ENCODE measurements at places on chromosomes 16 and 17.

DNA sequence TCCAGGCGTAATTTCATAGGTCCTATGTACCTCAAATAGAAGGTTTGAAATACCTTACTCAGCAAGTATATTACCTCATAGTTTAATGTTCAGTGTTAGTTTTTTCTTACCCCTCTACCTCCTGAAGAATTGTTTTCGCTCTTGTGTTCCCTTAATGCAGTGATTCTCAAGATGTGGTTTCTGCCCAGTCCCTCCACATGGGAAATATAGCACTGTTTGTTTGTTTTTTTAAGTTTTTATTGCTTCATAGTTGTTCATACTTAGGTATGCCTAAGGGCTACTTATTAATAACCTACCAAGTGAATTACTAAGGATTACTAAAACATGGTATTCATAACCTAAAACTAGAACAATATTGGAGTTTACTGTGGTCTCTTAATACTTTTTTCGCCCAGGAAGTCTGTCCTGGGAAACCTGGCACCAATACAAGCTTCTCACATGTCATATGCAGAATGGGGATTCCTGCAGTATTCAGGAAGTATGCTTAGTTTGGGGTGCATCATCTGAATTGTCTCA lies 5.0 kb downstream of the RSPRY1 start:
- DNase-seq = no peak

DNA sequence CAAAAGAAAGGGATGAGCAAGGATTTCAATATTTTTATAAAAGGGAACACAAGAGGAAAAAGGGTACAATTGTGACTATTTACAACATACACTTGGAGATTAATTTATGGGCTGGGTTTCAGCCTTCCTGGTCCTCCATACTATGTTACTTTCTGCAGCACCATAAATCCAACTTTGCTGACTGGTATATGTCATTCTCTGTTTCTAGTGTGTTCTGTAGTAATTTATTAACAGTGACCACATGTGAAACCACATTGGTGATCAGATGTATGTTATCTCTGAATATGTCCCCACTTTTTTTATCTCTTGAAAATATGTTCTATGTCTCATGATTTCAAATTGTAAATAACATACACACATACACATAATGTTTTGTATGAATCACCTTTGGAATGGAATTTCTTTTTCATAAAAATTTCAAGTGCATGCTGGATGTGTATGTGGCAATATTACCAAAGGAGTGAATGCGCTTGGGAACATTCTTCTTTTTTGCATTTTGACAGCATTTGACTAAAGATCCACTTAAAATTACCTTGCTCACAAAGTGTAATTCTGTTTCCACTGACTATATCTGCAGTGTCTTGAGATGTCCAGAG lies 2.9 kb upstream of the LYRM9 start:
- DNase-seq = no peak

GRCh38 chr16:21037736-21038135 lies 112.9 kb downstream of the DNAH3 start:
- DNase-seq = no peak

DNA sequence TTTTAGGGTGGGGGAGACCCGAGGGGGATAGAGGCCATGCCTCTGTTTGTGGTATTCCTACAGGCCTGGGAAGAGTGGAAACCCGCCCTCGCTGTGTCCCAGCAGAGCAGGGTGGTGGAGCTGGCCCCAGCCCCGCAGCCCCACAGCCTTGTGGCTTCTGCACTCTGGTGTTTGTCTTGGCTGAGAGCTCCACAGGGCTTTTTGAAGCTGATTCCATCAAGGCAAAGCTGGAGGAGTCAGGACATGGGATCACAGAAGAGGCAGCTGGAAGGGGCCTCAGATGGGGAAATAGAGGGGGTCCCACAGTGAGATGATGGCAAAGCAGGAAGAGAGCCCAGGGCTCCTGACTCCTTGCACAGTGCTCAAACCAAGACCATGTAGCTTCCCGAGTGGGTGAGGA lies 5.0 kb upstream of the WFIKKN2 start:
- DNase-seq = no peak

DNA sequence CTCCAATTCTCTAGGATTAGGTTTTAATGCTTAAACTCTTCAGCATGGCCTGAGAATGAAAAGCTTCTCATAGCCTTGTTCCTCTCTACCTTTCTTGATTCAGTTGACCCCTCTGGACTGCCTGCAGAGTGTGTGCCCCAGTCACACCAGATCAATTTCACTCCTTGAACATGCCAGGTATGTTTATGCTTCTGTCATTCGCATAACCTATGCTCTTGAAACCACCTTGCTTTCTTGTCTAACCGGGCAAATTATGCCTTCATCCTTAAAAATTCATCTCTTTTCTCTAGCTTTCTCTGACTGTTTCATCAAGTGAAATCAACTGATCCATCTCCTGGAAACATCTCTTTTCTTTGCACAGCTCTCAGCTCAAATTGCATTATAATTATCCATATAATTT lies 42.3 kb downstream of the CDH11 start:
- no peak for DNase-seq

- no peak for DNase-seq
These were observed 10.9 kb upstream of the TMEM170A start for GRCh38 chr16:75475420-75475847.

- DNase-seq = no peak
These were observed 90.6 kb downstream of the CACNG3 start for GRCh38 chr16:24346734-24347133.

GRCh38 chr17:79936641-79937381 lies 97.6 kb upstream of the CBX4 start:
- DNase-seq = no peak
